Activated T-helper 2 cell treated with anti-CD3 and anti-CD28 coated beads, Interferon-gamma antibody, Interleukin-2, Interleukin-4, amounts not matched to agents 10 μg/mL and 5 μg/mL and 100 μg/mL, durations not matched to agents 14 hours and 24 hours and 36 hours (primary cell): ENCODE measurements at places on chromosomes 12 and 14. TPM values are rescaled to one million over a fixed set of nuclear protein-coding genes. Genes with fewer than 3 reads are reported as not detected.

- no peaks in the 10 kb centered on the region for H3K36me3 ChIP-seq
- no peaks in the 10 kb centered on the region for H3K4me1 ChIP-seq
- no peak overlapping the region for H3K27ac ChIP-seq
- DNase-seq = no peak
- peaks cover 8% of the 10 kb centered on the region for H3K27me3 ChIP-seq
- H3K4me3 ChIP-seq = no peak overlapping the region
Observed at GRCh38 chr14:99389174-99389826, 91.4 kb downstream of the SETD3 start.

DNA sequence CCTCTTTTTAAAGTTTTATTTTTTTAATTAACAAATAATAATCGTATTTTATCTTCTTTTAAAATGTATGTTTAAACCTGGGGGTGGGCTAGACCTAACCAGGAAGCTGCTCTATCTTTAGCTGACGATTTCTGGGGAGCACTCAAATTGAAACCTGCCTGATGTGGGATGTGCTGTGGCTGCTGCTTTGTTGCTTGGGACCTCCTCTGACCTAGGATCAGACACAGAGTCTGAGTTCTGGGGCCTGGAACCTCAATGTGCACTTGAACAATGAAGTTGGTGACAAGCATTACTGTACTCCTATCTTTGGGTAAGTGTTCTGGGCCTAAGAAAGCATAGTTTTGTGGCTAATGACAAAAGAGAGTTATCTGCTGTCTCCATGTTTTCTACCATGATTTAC lies 386.7 kb downstream of the DAD1 start:
- H3K27me3 ChIP-seq = no peaks in the 10 kb centered on the region
- no peaks in the 10 kb centered on the region for H3K36me3 ChIP-seq
- peak overlapping the region; percentile 67 for H3K27ac ChIP-seq
- H3K4me3 ChIP-seq = peak overlapping the region; percentile 78

DNA sequence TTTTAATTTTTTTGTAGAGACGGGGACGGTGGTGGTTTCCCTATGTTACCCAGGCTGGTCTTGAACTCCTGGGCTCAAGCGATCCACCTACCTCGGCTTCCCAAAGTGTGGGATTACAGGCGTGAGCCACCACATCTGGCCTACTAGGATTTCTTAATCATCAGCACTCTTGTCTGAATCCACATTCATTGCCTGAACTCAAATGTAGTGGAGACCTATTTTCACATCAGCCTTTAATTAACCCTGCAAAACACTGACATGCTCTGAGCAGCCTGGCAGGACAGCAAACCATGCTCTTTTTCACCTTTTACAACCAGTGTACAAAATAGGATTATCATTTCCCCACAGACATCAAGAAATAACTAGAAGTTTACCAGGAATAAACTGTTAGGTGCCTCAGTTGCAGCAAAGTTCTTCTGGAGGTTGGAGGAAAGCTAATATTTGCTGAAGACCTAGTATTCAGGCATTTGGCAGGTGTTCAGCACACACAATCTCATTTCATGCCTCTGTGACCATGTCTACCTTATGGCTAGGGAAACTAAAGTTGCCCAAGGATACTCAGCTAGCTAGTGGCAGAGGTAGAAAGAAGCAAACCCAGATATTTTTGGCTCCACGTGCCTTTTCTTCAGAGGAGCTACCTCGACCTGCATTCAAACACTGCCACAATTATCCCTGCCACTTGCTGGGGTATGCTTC lies 37.7 kb downstream of the CFL2 start:
- H3K36me3 ChIP-seq = no peaks in the 10 kb centered on the region
- DNase-seq = no peak
- H3K27me3 ChIP-seq = no peaks in the 10 kb centered on the region
- peaks cover 3% of the 10 kb centered on the region for H3K4me1 ChIP-seq
- H3K27ac ChIP-seq = no peak overlapping the region
- H3K4me3 ChIP-seq = no peak overlapping the region

PZP gene
- total RNA-seq = not detected in 2 replicates

SLC6A15 gene
- not detected in 2 replicates for total RNA-seq

NYNRIN gene
- 0.02 and 0.34 TPM in 2 replicates for total RNA-seq

DNA sequence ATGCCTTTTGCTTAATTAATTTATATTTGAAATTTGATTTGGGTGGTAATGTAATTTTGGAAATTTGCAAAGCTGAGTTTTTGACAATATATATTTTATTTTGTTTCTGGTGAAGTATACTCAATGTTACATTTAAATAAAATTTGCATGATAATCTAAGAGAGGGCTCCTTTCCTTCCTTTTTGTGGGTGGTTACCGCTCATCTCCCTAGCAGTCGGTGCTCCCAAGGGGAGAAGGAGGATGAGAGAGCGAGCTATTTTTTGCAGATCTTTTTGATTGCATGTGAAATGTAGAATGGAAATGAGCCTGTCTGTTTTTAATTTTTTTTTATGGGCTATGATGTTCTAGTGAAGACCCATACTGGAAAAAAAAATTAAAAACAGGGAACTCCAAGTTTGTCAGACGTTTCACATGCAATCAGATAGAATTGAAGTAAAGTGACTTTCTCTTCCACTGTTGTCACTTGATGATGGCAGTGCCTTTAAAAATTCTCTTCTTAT lies 39.8 kb downstream of the MSRB3 start:
- peaks cover 4% of the 10 kb centered on the region for H3K27me3 ChIP-seq
- no peak overlapping the region for H3K4me3 ChIP-seq
- H3K4me1 ChIP-seq = no peaks in the 10 kb centered on the region
- H3K36me3 ChIP-seq = no peaks in the 10 kb centered on the region
- DNase-seq = no peak

GRCh38 chr12:54417712-54418440 lies 1.2 kb downstream of the ITGA5 start:
- peak overlapping the region; percentile 94 for H3K4me3 ChIP-seq
- H3K27me3 ChIP-seq = peaks cover 18% of the 10 kb centered on the region
- no peak for DNase-seq
- H3K27ac ChIP-seq = peak overlapping the region; percentile 85
- peaks cover 42% of the 10 kb centered on the region for H3K4me1 ChIP-seq
- H3K36me3 ChIP-seq = no peaks in the 10 kb centered on the region

GRCh38 chr12:4270016-4270830 lies 3.3 kb upstream of the CCND2 start:
- H3K4me1 ChIP-seq = peaks cover 26% of the 10 kb centered on the region
- H3K36me3 ChIP-seq = peaks cover 8% of the 10 kb centered on the region
- DNase-seq = peak; percentile 42
- peak overlapping the region; percentile 95 for H3K4me3 ChIP-seq
- peaks cover 13% of the 10 kb centered on the region for H3K27me3 ChIP-seq

DNA sequence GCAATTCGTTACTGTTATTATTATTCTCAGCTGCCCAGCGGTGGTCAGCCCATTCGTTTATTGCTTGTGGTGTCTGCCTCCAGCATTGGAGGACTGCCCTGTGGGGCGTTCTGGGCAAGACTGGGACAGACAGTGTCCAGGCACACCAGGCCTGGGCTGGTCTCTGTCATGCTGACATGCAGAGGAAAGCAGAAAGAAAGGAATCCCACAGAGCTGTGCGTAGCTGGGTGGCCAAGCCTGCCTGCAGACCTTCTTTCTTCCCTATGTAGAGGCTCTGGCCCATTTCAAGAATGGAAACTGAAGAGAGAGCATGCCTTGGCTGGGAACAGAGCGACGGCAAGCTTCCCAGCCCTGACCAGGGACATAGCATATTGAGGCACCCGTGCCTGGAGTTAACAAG lies 525.3 kb upstream of the TBX3 start:
- no peak overlapping the region for H3K4me3 ChIP-seq
- H3K27ac ChIP-seq = no peak overlapping the region
- no peak for DNase-seq
- no peaks in the 10 kb centered on the region for H3K4me1 ChIP-seq
- H3K36me3 ChIP-seq = no peaks in the 10 kb centered on the region

DNA sequence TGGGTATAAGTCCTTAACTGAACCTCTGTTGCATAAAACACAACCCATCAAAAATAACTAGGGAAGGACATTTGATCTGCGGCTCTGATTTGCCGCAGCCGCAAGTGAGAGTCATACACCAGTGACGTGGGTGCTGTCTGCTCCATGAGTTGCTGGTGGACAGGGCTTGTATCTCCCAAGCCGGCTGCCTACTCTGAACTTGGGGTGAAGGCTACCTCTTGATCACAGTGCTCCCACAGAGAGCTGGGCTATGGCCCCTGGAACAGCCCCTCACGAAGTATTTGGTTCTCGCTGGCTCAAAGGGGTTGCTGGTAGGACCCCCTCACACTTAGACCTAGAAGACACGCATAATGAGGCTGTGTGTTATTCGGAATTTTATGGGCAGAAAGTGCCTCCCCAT lies 118.8 kb downstream of the TMEM132C start:
- no peaks in the 10 kb centered on the region for H3K4me1 ChIP-seq
- H3K4me3 ChIP-seq = no peak overlapping the region
- H3K27ac ChIP-seq = no peak overlapping the region
- DNase-seq = no peak
- no peaks in the 10 kb centered on the region for H3K36me3 ChIP-seq
